Stimulated activated CD4-positive, alpha-beta T cell treated with anti-CD3 and anti-CD28 coated beads, Interleukin-1b, Interleukin-23, amount 100 ng/mL, for 1 hour (primary cell): ENCODE measurements at places on chromosomes 5 and 9.

DNA sequence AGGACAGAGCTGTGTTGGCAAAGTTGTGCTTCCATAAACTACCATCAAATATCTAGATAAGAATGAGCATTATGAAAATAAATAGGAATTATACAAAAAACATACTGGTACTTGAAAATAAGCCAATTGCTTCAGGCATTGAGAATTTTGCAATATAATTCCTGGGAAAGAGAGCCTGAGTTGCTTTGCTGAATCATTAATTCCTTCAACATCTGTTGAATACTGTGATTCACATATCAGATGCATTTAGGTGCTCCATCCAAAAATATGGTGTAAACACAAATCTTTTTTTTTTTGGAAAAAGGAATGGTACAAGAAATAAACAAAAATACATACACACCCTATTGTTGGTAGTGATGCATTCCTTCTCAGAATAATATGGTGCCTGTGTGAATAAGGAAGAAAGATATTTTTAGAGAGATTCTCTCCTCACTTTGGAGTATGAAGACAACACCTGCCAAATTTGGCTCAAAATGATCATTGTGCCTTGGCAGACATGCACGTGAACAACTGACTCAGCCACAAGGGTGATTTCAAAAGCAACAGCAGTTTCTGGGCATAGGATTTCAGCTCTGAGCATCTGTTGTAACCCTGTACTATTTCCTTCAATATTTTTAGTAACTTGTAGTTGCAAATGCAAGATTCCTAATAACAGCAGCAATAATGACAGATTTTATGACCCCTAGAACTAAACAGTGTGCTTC, 96.7 kb downstream of the CAVIN4 start:
- no peak for DNase-seq

DNA sequence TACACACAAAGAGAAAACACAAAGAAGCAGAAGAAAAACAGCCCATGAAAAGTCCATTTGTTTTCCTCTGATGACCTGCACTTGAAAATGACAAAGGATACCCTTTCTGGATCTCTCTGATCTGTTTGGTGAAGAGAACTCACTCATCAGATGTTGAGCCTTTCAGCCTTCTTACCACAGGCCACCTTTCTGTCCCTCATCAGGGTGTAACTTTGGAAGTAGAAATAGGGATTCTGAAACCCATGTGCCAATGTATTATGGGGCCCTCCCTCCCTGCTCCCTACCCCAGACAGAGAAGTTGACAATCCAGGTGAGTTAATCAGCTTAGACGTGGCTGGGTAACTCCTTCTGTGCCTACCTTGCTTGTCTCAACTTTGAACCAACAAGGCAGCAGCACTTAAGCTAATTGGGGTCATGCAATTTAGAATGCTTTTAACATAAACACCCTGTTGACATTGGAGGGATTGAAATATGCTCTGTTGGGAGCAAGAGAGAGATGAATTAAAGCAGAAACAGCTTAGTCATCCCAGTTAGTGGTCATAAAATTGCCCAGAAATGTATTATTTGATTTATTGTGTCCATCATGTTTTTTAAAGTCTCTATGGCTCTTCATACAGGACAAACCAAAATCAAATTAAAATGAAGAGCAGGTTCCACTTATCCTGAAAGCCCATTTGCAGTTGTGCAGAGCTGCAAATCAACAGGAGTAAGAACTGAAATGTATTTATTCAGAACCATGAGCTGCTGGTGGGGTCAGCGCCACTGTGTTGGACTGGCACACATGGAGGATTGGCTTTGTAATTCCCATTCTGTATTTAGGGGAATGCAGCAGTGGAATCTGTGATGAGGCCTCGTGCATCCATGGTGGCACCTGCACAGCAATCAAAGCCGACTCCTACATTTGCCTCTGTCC, 132.0 kb downstream of the LIFR start:
- DNase-seq = no peak

DNA sequence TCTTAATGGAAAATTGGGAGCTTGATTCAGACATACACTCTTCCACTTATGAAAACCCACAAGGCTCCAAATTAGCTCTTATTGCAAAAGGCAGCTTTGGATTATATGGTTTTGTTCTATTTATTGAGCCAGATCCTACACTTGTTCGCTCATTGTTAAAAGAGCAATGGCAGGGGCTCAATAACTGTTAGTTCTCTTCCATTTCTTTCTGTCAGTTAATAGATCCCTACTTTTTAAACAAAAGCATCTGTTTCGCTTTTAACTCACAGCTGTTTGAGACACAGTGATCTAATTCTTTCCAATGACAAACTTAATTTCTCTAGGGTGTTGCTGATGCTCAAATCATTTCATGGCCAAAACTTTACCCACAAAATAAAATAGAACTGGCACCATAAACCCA, 11.7 kb downstream of the C5 start:
- no peak for DNase-seq

- no peak for DNase-seq
These were observed 310.5 kb downstream of the PLK2 start for GRCh38 chr5:58149345-58149744.

DNA sequence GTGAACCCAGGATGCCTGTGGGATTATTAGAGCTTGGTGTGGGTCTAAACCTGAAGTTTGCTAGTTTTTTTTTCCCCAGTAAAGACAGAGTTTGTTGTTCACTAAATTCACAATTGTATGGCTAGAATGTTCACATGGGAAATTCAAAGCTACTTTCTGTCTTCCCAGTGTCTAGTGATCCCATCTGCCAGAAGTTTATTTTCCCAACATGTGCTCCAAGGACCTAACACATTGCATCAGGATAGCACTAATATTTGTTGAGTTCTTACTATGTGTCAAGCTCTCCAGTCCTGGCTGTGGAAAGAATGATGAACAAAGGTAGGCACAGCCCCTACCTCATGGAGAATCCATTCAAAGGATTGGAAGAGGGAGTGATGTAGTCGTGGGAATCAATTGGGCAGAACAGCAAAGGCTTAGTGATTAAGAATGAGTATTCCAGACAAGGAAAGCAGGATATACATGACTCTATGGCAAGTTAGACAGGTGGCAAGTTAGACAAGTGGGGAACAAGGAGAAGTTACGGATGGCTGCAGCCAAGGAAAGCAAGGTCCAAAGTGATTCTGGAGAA, 521.5 kb upstream of the WWC1 start:
- DNase-seq = no peak

- DNase-seq = no peak
These were observed at the start of gene SLC36A3 for GRCh38 chr5:151303666-151304065. Gene SLC36A3, minus strand, starts transcription at chr5:151303766. Its CDS starts 412 bp downstream, at chr5:151303354.

DNA sequence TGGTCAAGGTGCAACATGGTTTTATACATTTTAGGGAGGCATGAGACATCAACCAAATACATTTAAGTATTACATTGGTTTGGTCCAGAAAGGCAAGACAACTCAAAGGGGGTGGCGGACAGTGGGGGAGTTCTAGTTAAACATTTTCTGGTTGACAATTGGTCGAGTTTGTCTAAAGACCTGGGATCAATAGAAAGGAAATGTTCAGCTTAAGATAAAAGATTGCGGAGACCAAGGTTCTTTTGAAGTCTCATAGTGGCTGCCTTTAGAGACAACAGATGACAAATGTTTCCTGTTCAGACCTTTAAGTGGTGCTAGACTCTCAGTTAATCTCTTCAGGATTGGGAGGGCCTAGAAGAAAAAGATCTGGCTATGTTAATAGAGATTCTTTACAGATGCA, 47.7 kb upstream of the TTC39B start:
- no peak for DNase-seq

DNA sequence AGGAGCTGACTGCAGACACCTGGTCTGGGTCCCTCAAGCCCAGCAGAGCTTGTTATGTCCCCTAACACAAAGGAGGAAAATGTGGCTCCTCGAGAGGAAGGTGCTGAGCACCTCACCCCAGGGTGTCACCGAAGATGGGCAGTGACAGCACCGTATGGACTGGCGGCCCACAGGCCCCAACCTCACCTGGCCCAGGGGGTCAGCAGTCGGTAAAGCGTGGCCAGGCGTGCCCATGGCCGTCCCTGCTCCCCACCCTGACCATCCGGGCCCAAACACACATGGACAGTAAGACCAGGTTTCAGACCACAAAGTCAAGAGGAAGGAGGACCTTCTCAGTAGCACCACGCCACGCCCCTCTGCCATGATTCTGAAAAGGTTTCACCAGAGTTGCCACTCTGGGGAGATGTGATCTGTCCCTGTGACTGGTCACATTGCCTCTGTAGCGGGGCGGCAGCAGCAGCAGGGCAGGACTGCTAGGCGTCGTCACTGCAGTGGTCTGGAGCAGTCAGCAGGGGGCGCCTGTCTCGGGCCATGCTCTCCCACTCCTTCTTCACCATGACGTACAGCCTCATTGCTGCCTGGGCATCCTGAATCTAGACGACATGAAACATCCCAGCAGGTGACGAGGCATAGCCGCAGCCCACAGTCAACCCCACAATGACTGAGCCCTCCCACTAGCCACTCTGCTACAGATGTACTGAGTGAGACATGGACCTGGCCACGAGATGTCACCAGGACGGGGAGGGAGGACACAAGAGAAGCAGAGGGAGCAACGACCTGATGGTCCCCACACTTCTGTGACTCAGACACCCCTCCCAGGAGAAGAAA, 11.1 kb downstream of the REXO4 start:
- DNase-seq = peak; percentile 64

DNA sequence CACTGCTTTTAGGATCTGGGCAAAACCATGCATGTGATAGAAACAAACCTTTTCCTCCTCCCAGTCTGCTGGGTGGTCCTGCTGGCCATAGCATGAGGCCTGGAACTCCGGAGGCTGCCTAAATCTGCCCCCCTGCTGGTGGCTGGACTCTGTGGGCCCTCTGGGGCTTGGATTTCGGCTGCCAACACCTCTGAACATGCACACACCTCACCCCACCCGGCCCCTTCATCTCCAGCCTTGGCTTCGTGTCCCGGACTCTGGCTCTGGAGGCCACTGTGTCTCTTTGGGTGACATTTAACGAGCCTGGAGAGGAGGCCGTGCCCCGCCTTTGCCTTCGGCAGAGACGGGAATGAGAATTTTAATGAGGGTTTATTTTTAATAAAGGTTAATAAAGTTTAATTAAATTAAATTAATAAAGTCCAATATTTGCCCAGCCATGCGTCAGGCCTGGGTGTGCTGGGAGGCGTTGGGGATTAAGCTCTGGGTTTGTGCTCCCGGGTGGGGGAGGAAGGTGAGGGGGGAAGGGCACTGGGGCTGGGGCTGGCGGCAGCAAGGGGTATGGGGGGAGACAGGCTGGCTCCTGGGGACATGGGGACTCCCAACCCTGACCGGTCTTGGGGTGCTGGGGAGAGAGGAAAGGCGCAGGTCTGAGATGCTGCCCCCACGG, 251.8 kb downstream of the PBX3 start:
- no peak for DNase-seq

GRCh38 chr5:158478139-158478538, 619.2 kb upstream of the CLINT1 start:
- DNase-seq = no peak

- no peak for DNase-seq
These were observed 97.1 kb upstream of the CDH6 start for GRCh38 chr5:31096238-31096865.

- no peak for DNase-seq
These were observed 150.5 kb downstream of the YTHDC2 start for GRCh38 chr5:113663879-113664541.

DNA sequence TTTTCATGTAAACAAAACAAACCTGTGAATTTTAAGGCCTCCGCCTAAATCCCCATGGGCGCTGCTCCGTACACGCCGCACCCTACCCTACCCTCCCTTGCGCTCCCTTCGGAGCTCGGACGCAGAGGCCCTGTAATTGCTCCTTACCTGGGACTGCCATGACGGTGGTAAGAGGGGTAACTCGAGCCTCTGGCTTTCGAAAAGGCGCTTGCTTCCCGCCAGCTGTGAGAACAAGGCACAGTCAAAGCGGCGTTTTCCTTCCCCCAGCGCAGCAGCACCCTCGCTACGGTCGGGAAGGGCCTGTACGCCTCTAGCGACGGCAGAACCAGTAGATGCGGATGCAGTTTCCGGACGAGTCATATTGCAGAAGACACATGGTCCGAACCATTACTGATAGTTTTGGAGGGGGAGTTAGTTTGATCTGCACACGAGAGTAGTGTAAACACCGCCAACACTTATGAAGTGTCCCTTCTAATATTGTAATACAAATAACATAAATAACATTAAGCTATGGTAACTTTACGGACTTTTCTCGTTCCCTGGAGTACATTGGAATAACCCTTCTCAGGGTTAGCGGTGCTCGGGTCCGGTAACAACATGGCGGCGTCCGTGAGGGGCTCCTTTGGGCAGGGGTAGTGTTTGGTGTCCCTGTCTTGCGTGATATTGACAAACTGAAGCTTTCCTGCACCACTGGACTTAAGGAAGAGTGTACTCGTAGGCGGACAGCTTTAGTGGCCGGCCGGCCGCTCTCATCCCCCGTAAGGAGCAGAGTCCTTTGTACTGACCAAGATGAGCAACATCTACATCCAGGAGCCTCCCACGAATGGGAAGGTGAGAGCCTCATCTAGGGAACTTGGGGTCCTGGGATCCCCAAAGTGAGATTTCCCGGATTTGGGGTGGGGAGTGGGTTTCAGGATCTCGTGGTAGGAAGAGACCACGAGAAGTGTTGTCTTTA, at the start of the genes CWC27 and SREK1IP1:
Gene CWC27 (plus strand): TSS at position 573 of the 955 bp plus-strand sequence. CDS start 217 bp downstream, at position 790.
Gene SREK1IP1 (minus strand): TSS at position 334 of the 955 bp plus-strand sequence. CDS start 174 bp downstream, at position 160.
- peak; percentile 56 for DNase-seq

- peak; percentile 52 for DNase-seq
These were observed 6.9 kb downstream of the NOL6 start for GRCh38 chr9:33466565-33467495.

DNA sequence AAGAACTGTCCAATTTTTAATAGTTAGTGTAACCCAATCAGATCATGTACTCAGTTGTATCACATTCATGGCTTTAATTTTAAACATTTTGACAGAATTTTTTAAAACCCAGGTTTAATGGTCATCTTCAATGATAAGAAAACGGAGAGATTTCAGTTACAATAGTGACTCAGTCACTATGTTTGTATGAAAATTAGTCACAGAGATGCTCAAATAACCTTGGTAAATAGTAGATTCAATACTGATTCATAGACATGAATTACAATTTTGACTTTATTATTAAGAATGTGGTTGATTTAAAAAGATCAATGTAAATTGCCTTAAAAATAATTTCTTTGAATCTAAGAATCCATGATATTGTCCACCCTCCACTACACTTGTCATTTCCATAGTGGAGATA, 64.6 kb upstream of the TYRP1 start:
- no peak for DNase-seq

GRCh38 chr5:72453246-72453775, 53.9 kb downstream of the ZNF366 start:
- DNase-seq = no peak

- DNase-seq = no peak
These were observed 97.3 kb downstream of the SIL1 start for GRCh38 chr5:139100825-139101224.

DNA sequence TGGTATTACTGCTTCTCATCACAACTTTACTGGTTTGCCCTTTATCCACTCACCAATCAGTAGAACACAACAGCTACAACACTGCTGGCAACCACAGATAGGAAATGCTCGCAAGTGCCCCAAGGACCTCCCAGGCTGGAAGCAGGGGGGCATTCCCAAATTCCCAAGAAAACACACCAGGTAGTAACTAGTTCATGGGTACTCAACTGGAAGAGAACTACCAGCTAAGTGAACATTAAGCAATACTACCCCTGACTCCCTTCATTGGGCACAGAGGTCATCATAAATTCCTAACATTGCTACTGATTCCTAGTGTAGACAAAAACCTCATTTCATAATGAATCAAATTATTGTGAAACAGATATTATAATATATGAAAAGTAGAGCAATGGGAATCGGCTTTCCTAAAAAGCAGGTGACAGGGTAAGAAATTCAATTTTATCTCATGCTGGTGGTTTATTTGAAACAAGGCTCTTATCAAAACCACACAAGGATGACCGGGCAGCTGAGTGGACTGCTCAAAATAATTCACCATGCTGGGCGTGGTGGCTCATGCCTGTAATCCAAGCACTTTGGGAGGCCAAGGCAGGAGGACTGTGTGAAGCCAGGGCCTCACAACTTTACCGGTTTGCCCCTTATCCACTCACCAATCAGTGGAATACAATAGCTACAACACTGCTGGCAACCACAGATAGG, 81.6 kb downstream of the TLE1 start:
- DNase-seq = no peak
